ENCODE measurements at places on chromosomes 2 and 18.

DNA sequence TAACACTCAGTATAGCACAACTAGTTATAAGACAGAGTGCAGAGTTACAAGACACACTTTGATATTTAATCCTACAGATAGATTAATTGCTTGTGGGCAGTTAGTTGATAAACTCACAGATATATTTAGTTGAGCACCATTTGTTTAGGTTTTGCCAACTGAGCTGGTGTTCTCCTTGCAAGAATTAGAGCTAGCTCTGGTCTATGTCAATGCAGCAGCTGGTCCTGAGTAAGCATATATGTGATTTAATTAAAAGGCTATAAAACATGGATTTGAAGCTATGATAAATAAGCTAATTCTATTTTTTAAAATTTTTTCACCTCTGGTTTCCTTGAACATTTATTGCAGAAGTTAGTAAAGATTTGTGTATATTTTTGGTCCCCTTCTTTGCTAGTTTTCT, 35.6 kb downstream of the GPD2 start:
- no peak for DNase-seq

DNA sequence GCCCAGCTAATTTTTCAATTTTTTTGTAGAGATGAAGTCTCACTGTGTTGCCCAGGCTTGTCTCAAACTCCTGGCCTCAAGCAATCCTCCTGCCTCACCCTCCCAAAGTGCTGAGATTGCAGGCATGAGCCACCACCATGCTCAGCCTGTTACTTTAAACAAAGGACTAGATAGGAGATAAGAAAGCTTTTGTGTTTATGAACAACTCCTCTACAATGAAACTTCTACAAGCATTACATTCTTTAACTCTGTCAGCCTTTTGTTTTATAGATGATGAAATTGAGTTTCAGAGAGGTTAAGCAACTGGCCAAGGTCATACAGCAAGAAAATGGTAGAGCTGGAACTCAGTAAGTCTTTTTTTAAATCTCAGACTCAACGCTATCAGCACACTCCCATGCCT, 22.7 kb downstream of the ALPK2 start:
- DNase-seq: no peak

- DNase-seq: no peak
Observed at GRCh38 chr2:20558391-20559150, 92.3 kb downstream of the HS1BP3 start.

DNA sequence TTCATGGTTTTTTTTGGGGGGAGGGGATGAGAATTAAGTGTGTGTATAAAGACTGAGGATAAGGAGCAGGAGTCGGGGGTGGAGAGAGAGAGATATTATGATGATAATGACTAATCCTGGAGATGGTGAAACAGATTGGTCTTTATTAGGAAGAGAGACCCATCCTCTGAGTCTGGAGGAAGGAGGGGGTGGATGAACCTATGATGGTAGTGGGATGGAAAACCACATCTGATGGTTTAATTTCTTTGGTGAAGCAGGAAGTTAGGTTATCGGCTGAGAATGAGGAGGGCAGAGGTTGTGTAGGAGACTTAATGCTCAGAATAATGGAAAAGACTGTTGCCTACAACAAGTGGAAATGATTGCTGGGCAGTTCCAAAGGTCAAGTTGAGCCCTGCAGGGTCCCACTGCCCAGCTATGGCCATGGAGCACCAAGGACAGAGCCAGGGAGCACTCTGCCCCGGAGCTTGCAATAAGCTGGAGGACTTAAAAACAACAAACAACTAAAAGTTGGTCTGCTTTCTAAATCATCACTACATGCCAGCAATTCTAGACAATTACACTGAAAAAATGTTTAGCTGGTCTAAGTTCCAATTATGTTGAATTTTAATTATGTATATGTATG, 7.9 kb downstream of the SLC16A14 start:
- DNase-seq: no peak

- DNase-seq: no peak
Observed at GRCh38 chr18:59760619-59761600, 63.7 kb upstream of the CCBE1 start.

DNA sequence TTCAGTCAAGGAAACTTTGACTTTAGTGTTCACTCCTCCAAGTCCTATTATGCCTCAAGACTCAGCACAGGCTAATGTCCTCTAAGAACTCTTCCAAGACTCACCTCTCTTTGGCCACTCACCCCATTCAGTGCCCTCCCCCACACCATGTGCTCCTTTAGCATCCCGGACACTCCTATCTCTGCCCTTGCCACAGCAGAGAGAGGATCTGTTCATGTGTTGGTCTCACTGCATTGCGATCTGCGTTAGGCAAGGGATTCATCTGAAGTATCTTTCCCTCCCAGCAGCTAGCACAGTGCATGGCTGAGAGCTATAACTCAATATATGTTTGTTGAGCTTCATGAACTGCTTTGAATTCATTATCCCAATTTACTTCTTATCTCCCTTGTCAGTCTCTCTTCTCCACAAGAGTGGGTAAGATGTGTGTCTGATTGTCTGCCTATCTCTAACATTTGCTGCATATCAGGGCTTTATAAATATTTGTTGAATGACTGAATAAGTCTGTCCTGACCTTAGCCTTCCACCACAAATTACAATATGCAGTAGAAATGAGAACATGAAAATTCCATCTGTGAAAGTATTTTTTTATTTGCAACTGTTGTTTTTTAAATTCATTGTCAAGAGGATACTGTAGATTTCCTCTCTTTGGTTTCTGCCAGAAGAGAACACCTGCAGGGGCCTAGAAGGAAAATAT, 179.9 kb upstream of the NCKAP5 start:
- no peak for DNase-seq

GRCh38 chr2:44953499-44953883, 12.0 kb downstream of the SIX3 start:
- DNase-seq: no peak

DNA sequence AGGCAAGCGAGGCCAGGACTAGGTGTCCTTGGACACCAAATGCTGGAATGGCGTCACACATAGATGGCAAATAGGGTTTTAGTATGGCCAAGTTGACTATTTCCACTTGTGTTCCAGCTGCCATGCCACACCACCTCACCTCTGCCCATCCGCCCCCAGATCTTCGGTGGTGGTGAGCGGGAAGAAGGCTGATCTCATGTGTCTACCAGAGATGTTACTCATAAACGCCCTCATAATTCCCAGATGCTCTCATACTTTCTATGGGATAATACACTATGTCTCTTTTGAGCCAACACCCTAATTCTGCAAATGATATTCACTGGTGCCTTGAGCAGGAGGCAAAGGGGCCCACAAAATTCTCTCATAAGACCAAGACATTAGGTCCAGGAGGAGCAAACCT, 281.1 kb upstream of the FN1 start:
- no peak for DNase-seq

DNA sequence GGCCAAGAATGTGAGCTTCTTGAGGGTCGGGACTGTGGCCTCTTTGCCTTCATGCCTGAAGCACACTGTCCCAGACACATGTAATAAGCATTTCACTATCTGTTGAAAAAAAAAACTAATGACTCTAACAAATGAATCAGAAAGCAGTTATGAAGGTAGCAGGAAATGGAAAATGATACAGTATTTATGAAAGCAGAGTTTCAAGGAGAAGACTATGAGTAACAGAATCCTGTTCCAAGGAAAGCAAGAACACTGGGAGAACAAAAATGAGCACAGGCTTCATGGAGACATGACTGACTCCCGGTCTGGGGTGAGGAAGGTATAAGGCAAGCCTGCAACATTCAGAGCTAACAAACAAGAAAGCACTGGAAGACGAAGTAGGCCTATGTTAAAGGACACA, 190.8 kb downstream of the RNF152 start:
- DNase-seq: no peak

GRCh38 chr18:51323961-51324360, 126.5 kb upstream of the MEX3C start:
- DNase-seq: no peak

- DNase-seq: peak; percentile 72
Observed at GRCh38 chr2:6352906-6353515, 512.7 kb downstream of the CMPK2 start.

GRCh38 chr2:233464056-233464455, 102.5 kb downstream of the USP40 start:
- DNase-seq: no peak

GRCh38 chr2:3749201-3749600, 45.8 kb downstream of the DCDC2C start:
- no peak for DNase-seq

DNA sequence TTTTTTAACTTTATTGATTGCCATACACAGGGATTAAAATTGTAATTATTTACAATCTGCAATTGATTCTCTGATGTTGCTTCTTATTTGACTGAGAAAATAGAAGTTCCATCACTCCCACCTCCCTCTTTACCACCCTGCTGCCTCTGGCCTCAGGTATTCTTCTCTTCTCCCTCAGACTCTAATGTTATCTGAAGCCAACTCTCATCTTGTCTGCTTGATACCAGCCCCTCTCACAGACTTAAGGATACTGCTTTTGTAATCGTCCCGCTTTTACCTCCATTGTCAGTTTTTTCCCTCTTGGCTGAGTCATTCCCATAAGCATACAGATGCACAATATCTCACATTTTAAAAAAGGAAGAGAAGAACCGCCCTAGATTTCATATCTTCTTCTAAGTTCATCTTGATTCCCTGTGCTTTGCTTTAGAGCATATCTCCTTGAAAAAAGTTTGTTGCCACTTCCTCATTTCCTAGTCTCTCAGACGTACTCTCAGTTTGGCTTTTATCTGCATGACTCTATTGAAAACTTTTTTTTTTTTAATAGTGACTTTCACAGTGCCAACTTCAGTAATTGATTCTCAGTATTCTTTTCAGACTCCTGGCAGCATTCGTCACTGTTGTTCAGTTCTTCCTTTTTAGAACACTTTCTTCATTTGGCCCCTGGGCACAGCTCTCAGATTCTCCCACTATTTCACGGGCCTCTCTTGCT, 31.1 kb downstream of the SPAG16 start:
- DNase-seq: no peak

GRCh38 chr2:224046752-224047151, 7.7 kb upstream of the SERPINE2 start:
- DNase-seq: no peak

GRCh38 chr2:11622611-11623010, 47.4 kb downstream of the NTSR2 start:
- DNase-seq: no peak

- no peak for DNase-seq
Observed at GRCh38 chr2:126658319-126658904, 2.5 kb downstream of the GYPC start.

DNA sequence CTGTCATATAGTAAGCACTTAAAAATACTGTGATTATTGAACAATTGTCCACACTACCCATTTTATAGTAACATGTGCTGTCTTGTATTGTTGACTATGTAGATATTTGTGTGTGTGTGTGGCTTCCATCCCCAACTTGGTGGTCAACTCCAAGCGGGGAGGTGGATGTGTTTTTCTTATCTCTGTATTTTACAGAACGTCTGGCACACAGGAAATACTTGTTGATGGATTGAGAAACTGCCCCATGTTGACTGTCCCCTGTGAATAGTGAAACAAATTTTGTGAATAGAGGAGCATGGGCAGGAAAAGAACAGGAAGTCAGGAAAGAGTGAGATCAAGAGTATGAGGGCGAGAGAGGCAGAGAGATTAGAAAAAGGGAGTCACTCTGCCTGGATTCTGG, 83.6 kb downstream of the CELF4 start:
- DNase-seq: no peak

DNA sequence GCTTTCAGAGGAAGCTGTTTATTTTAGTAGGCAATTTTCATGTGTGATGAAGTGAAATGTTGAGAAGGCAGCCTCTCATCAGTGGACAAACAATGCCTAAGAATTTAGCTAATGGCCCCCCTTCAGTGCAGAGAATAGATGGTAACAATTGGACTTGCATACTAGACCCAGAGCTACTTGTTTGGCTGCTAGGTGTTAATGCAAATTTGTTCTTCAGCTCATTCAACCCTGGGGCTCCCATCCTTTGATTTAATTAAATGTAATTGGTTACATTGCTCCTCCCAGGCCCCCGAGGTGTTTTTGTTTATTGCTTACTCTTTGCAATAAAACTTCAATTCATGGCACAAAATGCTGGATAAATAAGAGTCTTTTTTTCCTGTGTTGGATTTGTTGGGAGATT, 68.6 kb downstream of the CAMKMT start:
- DNase-seq: no peak

GRCh38 chr18:26228562-26229260, 2.5 kb downstream of the TAF4B start:
- no peak for DNase-seq

GRCh38 chr2:182559623-182560022, 132.8 kb upstream of the PDE1A start:
- DNase-seq: no peak
